DMS 273 treated with DMSO at 0.1 percent for 48 hours (cell line): ENCODE measurements at places on chromosomes 3 and 15.

GRCh38 chr3:120263792-120264191 is 21.2 kb downstream of the GPR156 start:
- DNase-seq = no peak

- no peak for DNase-seq
These were observed 61.3 kb downstream of the UACA start for GRCh38 chr15:70701891-70702568.

DNA sequence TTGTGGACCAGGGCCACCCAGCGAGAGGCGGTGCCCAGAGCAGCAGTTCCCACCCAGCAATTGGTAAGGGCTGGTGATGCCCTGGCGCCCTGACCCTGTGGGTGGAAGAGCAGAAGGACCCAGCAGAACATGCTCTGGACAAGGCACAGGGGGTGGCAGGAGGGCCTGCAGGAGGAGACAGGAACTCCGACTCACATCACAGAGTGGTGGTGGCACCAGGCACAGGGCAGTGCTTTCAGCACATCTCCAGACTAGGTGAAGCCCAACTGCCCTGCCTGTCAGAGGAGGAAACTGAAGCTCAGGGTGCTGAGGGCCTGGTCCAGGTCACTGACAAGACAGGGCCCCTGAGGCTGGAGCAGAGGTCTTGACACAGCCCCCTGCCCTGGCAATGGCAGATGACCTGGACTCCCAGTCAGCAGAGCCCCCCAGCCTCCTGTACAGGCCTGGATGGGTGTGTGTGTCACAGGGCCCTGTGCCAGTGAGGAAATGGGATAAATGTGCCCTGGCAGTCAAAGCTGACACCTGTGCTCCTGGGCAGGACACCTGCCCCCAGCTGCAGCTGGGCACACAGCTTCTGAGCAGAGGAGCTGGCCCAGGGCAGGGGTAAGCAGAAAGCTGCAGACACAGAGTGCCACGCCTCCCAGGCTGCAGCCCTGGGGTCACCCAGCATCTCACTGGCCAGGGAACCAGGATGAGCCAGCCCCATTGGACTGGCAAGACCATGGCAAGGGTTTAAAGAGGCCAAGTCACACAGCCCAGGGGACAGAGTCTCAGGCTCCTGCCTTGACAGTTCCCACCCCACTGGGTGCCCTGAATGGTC is 11.4 kb downstream of the KLF15 start:
- DNase-seq = no peak

DNA sequence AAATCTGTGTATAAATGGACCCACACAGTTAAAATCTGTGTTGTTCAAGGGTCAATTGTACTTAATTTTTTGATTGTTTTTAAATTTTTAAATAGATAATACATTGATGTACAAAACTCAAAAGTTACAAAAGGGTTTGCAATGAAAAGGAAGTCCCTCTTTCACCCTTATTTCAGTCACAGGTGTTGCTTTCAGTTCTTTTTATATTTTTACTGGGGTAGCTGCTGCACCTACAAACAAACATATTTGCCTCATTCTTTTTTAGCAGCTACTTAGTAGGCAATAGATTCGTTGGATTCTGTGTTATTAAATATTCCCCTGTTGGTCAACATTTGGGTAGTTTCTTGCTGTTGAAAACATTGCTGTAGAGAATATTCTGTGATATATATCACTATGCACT is 44.4 kb downstream of the PIAS1 start:
- no peak for DNase-seq

- DNase-seq = no peak
These were observed 297.3 kb upstream of the PROK2 start for GRCh38 chr3:72082186-72082715.

- DNase-seq = no peak
These were observed 19.6 kb upstream of the CPOX start for GRCh38 chr3:98612996-98613517.

DNA sequence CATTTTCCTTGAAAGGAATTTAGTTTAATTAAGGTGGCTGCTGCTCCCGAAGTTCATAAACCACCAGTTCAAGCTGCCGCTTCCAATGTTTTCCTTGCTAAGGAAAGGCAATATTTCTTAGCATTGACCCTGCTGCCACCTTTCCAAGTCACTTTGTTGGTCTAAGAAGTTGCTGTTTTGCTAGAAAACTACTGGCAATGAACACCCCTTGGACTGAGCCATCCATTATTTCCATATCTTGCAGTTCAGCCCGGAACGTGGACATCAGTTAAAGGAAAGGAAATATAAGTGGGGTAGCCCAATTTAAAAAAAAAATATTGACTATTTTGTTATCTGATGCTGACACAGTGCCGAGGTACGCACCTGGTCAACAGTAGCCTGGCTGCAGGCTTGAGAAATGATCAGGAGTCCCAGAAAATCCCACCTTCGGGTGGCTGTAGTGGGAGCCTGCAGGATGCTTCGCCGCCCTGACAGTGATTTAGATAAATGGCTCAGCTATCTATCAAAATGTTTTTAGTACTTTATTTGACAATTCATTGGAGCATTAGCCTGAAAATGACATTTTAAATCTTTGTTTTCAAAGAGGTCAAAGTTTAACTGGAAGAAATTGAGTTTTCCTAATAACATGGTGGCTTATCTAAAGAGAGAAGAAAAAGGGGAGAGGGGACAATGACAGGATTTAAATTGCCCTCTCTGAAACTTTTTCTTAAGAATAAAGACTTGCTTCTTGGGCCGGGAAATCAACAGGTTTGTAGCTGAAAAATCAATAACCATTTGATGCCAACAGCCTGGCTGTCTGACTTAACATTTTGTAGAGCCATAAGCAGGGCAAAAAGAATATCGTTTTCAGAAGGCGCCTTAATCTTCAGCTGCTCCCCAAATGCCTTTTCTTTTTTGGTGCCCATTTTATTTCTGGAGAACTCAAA is 1.6 kb downstream of the RARB start:
- no peak for DNase-seq

- no peak for DNase-seq
These were observed 71.0 kb upstream of the ACP3 start for GRCh38 chr3:132246212-132246611.

- no peak for DNase-seq
These were observed 98.6 kb upstream of the ETV5 start for GRCh38 chr3:186207515-186207914.

DNA sequence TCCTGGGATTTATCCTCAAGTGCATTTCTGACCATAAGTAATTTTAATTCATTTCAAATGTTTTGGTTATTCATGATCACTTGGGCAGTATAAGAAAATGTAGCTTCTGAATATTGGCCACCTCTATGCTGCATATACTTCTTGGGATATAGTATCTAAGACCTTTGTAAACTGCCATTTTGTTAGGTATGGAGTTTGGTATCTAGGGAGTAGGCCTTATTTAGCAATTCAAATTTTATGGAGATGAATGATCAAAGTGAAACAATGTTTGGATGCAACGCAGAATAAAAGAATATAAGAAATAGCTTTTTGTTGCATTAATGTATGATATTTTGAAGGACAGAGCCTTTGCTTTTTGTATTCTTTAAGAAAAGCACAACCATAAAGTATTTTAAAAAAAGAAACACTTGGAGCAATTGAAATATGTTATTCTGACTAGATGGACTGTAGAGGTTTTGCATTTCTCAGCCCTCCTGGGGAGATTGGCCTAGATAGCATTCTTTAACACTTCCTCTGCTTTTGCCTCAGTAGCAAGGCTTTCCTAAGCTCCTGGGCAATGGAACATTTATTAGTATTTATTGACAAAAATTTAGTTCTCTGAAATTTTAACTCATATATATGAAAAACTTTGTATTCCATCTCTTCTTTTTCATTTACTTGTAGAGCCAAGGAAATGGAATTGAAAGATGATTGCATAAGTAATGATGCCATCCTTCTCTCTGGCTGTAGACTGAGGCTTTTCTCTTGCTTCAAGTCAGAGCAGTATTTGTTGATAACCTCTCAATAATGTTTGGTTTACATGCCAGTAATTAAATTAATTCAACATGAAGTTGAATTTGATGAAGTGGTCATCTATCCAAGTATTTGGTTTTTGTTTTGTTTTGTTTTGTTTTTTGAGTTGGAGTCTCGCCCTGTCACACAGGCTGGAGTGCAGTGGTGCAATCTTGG is 61.8 kb upstream of the UTS2B start:
- DNase-seq = no peak

DNA sequence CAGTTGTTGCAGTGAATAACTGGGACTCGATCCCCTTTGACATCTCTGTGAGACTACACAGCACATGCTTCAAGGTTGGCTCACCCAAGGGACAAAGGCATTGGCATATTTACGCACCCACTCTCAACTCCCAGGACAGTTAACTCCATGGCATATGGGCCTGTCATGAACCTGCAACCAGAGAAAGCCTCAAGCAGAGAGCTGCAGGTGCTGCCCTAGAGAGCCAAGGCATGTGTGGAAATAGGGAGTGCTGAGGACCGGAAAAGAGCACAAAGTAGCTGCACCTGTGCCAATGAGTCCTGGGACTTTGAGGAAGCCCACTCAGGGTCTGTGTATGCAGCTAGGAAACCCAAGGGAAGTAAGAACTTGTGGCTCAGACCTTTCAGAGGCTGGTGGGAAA is 32.9 kb upstream of the SLC24A5 start:
- no peak for DNase-seq

- no peak for DNase-seq
These were observed 765.9 kb upstream of the GRM7 start for GRCh38 chr3:6095006-6095405.

DNA sequence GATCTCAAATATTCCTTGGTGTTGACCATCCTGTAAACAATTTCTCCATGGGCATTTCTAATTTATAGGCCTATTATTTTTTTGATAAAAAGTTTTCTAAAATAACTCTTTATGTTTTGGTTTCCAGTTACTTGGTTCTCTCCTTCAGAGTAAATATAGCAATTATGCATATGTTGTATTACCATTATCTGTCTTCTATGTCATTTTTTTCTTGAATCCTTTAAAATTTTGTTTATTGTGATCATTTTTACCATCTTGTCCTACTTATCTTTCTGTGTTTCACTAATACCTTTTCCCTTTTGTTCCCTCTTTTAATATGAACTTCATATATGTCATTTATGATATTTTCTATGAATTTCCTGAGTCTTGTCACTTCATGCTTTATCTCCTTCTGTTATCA is 341.1 kb downstream of the PDCD6IP start:
- no peak for DNase-seq

GRCh38 chr3:54008099-54008498 is 114.3 kb upstream of the CACNA2D3 start:
- no peak for DNase-seq

GRCh38 chr3:144270100-144270499 is 298.5 kb downstream of the DIPK2A start:
- DNase-seq = no peak

DNA sequence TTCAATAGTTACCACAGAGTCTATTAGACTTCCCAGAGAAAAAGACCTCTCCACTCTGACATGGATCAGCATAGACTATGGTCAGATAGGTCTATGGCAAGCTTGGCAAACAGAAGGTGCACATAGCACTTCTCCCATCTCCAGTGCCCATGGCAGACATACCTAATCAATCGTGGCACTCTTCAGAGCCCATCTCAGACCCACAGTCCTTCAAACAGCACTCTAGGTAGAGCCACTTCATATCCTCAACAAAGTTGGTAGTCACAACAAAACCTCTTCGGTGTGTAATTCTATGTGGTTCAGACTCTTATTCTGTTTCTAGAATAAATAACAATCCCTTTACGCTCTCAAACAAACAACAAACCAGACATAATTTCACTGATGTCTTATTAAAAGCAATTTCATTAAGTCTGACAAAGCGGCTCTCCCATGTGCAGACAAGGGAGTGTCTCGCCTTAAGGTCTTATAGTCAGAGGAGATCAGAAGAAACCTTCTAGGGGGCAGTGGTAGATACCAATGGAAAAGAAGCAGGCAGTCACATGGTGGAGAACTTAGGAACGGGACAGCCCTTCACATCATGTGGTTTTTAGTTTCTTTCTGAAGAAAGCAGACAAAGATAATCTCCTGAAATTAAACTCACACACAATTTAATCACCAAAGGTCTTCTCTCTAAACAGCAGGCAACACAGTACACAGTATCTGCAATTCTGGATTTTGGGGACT is 483.4 kb downstream of the FOXP1 start:
- no peak for DNase-seq

DNA sequence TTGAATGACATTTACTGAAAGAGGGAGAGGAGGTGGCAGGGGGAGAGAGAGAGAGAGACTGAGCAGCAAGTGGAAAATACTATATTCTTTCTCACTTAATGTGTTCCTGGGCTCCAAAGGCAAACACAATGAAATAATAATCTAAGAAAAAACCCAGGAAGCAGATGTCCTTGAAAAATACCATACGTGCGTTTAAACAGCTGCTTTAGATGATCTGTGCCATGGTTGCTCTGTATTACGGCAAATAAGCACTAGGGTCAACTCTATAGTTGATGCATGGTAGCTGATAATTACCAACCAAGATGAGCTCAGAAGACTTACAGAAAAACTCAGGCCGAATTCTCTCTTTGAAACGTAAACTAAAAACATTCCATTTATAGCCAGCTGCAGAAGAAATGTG is 410.3 kb upstream of the TBL1XR1 start:
- no peak for DNase-seq

DNA sequence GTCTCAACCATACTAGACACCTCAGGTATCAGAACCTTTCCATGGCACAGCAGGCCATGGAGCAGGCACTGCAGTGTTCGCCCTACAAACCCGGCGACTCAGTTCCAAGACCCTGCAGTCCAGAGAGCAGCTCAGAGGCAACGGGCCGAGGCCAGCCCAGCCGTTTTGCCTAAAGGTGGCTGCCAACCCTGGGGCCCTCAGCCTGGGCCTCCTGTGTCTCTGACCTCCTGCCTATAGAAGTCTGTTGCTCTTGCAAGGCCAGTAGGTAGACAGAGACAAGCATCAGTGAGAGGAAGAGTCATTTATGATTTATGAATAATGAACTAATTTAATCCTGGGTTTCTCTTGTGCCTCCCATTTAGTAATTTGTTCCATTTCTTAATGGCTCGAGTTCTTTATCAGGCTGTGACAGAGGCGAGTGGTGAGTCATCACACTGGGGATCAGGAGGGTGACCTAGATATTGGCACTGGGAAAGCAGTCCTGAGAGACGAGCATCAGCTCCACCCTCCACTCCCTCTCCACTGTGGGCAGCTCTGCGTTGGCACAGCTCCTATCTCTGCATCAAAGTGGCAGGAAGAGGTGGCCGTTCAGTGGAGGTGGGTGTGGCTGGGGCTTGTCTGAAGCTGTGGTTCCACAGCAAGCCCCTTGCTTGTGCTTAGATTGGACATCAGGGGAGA is 79.8 kb downstream of the ABHD5 start:
- no peak for DNase-seq
